ENCODE measurements at places on chromosomes 6 and 20. TPM values are rescaled to one million over a fixed set of nuclear protein-coding genes. Genes with fewer than 3 reads are reported as not detected.

Gene CSTF1
- polyA plus RNA-seq = 15.4 TPM

Gene POM121L2
- not detected for polyA plus RNA-seq

Gene SPATS1
- polyA plus RNA-seq = not detected

- DNase-seq = peak; percentile 51
Measured at GRCh38 chr6:52603000-52603795, 26.3 kb upstream of the TRAM2 start.

Gene PKHD1
- polyA plus RNA-seq = 1.0 TPM

GRCh38 chr6:1445650-1446330 is 56.4 kb downstream of the FOXF2 start:
- DNase-seq = no peak

- no peak for DNase-seq
Measured at GRCh38 chr20:60528141-60528540, 569.9 kb downstream of the CDH26 start.

- DNase-seq = no peak
Measured at GRCh38 chr20:61730631-61731362, 334.9 kb downstream of the TAF4 start.

- no peak for DNase-seq
Measured at GRCh38 chr6:62808565-62809293, 402.5 kb upstream of the FKBP1C start.

GRCh38 chr6:159819932-159820640 is 20.0 kb downstream of the PNLDC1 start:
- DNase-seq = no peak

GRCh38 chr6:106530502-106530901 is 98.8 kb downstream of the RTN4IP1 start:
- DNase-seq = no peak

DNA sequence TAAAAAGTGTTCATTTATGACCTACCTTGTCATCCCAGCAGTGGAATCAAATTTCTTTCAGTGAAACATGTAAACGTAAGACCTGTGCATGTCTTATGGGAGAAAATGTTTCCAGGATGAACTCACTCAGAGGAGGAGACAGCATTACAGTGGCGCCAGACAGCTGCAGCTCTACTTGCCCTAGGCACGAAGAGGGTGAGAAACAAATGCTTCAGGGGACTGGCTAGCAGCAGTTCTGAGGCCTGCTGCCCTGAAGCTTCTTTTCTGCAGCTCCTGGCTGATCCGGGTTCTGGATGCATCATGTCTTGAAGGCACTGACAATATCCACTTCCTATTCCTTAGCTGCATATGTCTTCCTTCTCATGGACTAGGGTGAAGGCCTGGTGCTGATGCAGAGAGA is 120.2 kb downstream of the QRSL1 start:
- DNase-seq = no peak

- DNase-seq = no peak
Measured at GRCh38 chr6:159959976-159960384, 8.9 kb upstream of the IGF2R start.

DNA sequence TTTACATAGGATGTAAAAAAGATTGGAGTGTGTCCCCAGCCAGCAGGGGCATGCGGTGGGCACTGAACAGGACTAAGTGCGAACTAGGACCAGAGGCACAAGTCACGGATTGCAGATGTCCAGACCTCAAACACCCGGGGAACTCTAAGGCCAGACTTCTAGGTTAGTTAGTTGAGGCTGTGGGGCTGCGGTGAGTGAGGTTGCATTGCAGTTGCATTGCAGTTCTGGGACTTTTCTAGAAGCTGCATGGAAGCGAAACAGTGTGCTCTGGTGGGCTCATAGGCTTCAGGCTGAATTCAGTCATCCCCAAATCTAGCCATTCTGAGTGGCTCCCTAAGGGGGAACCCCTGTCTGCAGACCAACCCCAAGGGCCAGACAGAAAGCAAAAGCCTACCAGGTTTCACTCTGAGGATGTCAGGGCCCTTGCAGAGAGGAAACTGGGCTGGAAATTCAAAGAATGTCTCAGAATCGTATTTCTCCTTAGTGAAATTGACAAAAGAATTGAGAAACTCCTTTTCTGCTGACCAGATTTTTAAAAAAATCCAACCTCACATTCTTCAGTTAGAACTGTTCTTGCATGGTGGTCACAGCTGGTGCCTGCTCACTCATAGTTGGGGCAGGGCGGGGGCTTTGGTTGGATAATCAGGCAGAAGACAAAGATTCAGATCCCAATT is 182.8 kb downstream of the ZDHHC14 start:
- no peak for DNase-seq

DNA sequence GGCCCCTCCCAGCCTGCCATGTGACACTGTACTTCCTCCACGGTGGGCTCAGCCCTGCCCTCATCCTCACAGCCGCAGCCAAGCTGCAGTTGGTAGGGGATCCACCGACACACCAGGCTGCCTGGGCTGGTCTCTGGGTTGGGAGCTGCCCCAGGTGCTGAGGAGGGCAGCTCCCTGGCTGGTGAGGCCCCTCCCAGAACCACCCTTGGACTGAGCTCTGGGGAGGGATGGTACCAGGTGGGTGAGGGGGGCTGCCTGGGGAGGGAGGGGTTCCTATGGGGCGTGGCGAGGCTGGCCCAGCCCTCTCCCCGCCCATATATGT is 185 bp upstream of the TNFRSF6B start:
- peak; percentile 73 for DNase-seq

GRCh38 chr6:89299466-89299850 is 15.6 kb downstream of the GABRR2 start:
- no peak for DNase-seq

GRCh38 chr6:155419161-155419560 is 36.5 kb downstream of the NOX3 start:
- no peak for DNase-seq

All from hepatocyte (in vitro differentiated cells).